ENCODE measurements at places on chromosomes 3 and 15.

- DNase-seq: no peak
These were observed 3.9 kb downstream of the SCN5A start for GRCh38 chr3:38645601-38646000.

DNA sequence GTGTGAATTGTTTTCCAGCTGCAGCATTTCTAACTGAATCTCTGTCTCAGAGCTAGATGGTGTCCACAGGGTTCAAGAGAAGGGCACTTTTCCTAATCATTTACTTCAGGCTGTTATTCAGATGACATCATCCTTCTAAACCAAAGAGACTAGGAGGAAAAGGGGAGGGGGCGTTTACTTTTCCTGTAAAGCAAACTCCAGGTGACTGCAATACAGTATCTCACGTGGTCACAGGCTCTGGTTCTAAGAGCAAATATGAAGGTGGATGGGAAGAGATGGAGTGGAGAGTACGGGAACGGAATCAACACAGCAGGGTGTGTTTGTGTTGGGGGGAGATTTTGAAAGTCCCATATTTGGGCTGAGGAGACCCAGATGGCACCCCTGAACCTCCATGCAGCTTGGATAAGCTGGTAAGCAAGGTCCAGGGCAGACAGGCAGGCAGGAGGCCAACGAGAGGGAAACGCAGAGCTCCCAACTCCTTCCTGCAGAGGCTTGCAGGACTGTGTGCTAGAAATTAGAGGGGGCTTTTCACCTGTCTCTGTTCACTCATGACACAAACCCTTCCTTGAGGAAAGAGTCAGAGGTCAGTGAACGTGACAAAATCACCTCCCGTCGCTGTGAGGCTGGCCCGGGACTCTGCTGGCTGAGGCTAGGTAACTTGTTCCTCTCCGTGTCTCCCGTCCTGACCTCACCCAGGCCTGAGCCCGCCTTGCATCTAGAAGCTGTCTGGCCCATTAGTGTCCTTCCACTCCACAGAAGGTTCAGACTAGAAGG lies 151.2 kb downstream of the OPA1 start:
- DNase-seq: no peak

- DNase-seq: no peak
These were observed 4.6 kb downstream of the FGD5 start for GRCh38 chr3:14823393-14823792.

DNA sequence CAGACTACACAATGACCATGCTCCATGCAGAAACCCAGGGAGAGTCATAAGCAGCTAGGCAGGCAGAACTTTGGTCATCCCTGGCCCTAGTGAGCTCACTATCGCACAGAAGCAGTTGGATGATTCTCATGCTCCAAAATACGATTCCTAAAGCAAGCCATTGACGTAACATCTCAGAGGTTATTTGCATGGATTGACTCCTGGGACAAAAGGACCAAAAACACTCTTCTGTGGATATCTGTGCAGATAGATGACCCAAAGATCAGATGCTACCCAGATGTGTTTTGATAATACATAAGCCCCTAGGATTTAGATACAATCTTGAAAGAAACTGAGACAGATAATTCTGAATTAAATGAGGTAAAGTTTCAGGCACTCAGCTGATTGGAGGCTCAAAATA lies 33.4 kb upstream of the STT3B start:
- no peak for DNase-seq

DNA sequence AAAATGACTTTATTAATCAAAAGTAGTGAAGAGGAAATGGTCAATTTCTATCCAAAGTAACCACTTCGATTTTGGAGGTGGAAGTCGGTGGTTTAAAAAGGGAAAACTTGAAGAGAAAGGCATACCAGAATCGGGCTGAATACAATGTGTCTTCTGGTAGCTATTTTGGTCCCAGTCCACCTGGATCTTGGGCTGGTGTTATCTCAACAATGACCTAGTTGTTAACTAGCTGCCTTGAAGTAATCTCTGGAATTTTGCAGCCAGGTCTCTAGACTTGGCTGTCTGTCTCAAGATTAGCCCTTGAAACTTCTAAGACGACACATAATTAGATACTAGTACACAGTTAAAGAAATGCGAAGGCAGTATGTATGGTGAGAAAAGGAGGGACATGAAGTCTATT lies 409.8 kb downstream of the GRM7 start:
- DNase-seq: no peak

DNA sequence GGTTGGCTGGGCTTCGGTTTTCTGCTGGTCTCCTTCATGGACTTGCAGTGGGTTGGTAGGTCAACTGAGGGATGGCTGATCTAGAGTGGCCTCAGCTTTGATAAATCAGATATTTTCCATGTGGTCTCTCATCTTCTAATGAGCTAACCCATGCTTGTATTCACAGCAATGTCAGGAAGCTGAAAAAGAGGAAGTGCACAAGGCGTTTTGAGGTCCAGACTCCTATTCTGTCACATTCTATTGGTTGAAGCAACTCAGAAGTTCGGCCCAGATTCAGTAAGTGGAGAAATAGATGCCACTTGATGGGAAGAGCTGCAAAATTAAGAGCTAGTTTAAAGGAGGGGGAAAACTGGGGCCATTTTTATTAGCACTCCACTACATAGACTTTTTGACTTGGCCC lies 361.2 kb downstream of the DIPK2A start:
- DNase-seq: no peak

GRCh38 chr3:124919756-124920155 lies 14.8 kb downstream of the MUC13 start:
- peak; percentile 48 for DNase-seq

GRCh38 chr3:170705131-170705530 lies 119.3 kb upstream of the SLC7A14 start:
- no peak for DNase-seq

DNA sequence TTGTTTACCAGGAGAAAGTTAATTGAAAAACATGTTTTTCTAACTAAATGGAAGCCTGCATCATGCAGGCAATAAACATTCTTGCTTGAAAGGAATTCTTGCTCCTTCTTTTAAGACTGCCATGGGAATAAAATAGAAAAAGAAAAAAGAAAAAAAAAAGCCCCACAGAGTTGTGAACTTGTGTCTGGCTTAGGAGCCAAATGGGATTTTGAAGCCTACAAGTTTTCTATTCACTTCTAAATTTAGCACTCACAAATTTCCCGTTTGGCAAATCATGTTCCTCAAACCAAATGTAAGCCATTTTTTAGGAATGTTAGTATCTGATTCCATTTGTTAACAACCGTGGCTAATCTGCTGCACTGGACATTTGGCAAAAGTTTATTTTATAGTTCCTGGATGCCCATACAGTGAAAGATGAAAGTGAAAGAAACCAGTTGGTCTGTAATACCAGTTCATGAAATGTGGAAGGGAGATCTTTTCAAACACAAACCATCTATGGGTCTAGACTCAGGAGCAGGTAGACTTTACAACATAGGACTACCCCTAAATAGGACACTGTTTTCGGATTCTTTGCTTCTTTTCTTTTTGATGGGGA lies 133.8 kb upstream of the GMNC start:
- DNase-seq: no peak

DNA sequence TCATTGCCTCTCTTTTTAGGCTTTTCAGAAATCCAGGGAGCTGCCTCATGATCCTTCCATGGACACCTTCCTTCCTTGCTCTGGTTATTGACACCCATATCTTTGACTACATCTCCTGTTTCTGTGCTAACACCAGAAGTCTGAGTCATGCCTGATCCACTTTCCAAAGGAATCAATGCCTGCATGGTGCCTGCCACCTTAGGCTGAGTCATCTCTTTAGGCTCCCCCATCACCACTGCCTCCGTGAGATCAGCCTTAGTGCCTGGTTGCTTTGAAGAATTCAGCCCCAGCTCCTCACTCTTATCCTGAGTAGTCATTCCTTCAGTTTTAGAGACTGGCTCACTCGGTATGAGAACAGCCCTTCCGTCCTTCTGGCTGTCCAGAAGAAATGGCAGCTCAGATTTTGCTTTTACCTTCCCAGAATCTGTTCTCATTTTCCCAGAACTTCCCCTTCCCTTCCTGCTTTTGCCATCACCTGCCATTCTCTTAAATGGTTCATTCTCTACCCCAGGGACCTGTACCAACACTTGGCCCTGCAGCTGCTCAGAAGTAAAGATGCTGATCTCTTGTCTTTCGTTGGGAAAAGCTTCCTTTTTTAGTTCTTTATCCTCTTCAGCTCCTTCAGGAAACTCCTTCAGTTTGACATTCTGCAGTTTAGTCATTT lies 105.3 kb downstream of the MAP4 start:
- peak; percentile 94 for DNase-seq

- no peak for DNase-seq
These were observed 162.8 kb downstream of the SMAD6 start for GRCh38 chr15:66864871-66865281.

DNA sequence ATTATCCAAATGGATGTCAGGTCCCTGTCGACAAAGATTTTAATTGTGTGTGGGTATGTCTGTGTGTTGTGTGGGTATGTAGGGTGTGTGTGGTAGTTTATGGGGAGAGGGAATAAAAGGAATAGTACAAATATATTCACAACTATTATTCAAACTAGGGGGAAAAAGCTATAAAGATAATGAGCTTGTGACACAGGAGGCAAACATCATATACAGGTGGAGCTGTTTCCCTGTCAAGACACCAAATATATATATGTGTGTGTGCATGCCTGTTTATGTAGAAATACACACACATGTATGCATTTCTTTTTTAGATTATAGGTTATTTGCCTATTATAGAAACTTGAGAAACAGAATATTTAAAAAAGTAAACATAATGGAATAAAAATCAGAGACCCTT lies 108.7 kb downstream of the CD47 start:
- DNase-seq: no peak
